ENCODE measurements at places on chromosomes 1 and 21. TPM values are rescaled to one million over a fixed set of nuclear protein-coding genes. Genes with fewer than 3 reads are reported as not detected.

DCDC2B gene
- total RNA-seq = not detected

FNBP1L gene
- total RNA-seq = 40.3 TPM

MROH7 gene
- not detected for total RNA-seq

REN gene
- not detected for total RNA-seq

NUAK2 gene
- 2.6 TPM for total RNA-seq

GRCh38 chr1:71413441-71414175 lies 332.8 kb upstream of the ZRANB2 start:
- DNase-seq = no peak

DNA sequence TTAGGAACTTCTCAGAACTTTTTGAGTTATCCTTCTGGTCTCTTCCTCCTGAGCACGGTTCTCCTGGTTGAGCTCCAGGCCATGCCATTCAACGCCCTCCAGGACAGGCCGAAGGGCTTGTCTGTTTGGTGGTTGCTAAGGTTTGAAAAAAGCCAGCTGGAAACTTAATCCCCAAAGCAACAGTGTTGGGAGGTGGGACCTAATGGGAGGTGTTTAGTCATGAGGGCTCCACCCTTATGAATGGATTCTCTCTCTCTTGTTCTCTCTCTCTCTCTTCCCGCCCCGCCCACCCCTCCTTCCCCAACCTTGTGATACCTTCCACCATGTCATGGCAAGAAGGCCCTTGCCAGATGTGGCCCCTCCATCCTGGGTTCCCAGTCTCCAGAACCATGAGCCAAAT lies 829 bp downstream of the KCNE1 start:
- no peak for DNase-seq

DNA sequence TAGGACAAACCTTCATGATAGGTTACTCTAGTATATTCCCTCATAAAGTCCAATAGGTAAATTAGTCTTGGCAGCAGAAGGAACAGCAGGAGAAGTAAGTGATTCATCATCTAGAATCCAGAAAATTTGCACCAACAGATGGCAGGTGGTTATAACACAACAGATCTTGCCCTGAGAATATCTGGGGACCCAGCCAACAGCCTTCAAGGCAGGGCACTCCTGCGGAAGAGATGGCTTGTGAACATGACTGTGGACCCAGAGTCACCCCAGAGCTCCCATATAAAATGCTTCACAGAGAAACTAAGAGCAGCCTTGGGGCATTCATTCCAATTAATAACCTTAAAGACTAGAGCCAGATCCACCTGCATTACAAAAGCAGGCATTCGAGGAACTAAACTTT lies 7.9 kb upstream of the PLA2G2C start:
- no peak for DNase-seq

GRCh38 chr1:108691128-108691941 lies 775 bp upstream of the PRPF38B start:
- no peak for DNase-seq

DNA sequence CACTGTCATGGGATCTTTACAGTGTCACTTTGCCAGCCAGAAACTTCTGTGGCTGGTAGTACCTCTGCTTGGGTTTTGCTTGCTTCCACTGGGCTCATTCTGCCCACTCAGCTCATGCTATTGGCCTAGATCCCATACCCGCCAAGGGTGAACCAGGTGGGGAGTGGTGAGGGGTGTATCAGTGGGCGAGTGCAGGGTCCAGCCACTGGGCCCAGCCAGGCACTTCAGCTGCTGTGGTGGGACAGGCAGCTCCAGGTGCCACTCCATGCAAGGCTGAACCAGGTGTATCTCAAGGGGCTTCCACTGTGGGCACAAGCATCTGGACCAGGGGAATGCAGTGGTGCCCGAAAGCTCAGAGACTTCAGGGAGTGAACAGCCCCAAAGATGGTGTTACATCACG lies 398.2 kb downstream of the NCAM2 start:
- DNase-seq = no peak

- DNase-seq = no peak
Observed at GRCh38 chr1:209431813-209432442, 151.6 kb upstream of the CAMK1G start.

DNA sequence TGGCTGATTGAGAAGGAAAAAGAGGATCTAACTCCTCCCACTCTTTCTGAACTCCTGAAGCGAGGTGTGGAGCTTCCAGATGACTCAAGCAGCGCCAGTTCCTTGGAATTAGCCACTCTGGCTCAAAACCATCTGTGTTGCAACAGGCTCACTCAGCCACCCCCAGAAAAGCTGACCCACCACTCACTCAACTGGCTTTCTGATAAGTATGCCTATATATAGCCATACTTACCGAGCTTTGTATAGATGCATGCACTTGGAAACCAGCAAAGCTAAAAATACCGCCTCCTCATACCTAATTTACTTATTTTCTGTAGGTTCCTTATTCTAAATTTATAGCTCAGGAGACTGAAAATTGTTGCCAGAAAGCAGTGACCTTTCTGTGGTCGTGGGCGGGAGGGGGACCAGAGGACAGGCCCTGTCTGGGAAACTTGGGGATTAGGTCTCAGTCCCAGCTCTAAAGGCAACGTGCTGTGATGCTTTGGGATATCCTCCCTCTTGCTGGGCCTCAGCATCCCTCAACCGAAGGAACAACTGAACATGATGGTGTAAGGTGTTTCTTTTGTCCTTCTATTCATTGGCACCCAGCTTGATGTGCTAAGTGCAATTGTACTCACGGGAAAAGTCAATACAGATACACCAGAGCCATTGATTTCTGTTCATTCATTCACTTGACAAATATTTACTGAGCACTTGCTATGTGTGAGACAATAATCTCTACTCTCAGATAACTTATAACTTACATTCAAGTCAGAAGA lies 65.7 kb downstream of the NENF start:
- DNase-seq = no peak

GRCh38 chr1:97870589-97870988 lies 50.2 kb downstream of the DPYD start:
- no peak for DNase-seq

GRCh38 chr1:43065191-43065590 lies 106.5 kb upstream of the SLC2A1 start:
- DNase-seq = no peak

Data from lung microvascular endothelial cell (primary cell).